MM.1S (cell line): ENCODE measurements at places on chromosomes 4 and X.

- DNase-seq, result no peak
Measured at GRCh38 chrX:37829721-37830120, 17.6 kb downstream of the DYNLT3 start.

DNA sequence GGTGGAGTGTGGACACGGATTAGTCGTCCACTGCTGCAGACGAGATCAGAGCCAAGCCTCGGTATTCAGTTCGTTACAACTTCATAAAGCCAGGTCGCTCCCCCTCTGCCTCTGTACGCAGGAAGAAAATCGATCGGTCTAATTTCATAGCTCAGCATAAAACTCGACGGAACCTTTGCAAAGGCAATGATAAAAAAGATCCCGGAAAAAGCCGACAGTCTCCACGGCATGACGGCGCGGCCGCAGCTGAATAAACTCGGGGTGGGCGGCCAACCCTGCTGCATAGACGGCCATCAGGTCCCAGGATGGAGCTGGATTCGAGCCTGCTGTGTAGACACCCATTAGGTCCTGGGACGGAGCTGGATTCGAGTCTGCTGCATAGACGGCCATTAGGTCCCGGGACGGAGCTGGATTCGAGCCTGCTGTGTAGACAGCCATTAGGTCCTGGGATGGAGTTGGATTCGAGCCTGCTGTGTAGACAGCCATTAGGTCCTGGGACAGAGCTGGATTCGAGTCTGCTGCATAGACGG lies 113.8 kb upstream of the PPP2R3B start:
- no peak for DNase-seq

- no peak for DNase-seq
Measured at GRCh38 chr4:12186526-12186925, 757.8 kb upstream of the HS3ST1 start.

DNA sequence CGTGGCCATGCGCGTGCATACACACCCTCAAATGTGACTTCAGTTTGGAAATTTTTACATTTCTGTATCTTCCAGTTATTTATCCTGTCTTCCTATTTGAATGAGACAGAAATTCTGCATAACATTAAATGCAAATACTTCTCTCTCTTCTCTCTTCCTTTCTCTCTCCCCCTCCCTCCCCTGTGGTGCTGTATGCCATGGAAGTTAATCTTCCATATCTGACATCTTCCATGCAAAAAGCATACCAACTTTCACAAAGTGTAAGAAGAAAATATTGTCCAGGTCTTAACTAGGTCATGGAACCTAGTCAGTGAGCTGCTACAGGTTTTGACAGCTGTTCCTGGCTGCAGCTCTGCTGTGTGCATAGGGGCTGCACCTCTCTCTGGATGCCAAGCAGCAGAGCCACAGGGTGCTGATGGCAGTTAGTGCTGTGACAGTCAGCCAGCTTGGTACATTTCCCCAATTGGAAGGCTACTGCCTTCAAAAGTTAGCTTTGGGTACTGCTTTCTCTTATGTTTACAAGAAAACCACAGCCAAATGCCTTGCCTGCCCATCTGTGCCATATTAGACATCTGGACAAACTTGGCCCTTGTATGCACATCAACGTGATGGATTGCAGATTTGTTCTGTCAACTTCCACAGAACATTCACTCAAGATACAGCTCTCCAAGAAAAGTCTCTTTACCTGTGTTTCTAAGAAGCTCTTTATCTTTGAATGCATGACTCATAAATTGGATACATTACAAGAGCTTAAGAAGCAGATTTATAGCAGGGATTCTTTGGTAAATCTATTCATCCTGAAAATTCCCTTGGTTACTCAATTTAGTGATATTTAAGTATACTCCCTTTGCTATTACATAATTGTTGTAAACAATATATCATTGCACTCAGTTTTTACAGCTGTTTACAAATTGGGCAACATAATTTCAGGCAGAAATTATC lies 623.8 kb downstream of the EPHA5 start:
- DNase-seq, result no peak

DNA sequence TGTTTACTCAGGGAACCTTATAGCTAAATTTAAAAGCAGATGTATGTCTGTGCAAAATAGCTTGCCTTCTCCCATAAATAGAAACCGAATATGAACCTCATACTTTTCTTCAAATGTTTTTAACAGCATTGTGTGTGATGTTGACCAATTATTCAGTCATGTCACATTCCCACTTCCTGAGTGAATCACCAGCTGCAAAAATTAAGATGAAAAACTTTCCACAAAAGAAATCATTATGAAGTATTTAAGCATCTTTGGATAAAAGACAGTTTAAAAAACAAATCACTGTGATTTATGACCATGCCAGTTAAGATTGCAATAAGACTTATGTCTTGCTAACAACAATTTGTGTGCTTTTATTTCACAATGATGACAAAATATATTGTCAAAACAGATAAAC lies 220.1 kb downstream of the PDGFC start:
- DNase-seq, result peak; percentile 27

- no peak for DNase-seq
Measured at GRCh38 chr4:22496165-22496813, 19.6 kb downstream of the ADGRA3 start.

DNA sequence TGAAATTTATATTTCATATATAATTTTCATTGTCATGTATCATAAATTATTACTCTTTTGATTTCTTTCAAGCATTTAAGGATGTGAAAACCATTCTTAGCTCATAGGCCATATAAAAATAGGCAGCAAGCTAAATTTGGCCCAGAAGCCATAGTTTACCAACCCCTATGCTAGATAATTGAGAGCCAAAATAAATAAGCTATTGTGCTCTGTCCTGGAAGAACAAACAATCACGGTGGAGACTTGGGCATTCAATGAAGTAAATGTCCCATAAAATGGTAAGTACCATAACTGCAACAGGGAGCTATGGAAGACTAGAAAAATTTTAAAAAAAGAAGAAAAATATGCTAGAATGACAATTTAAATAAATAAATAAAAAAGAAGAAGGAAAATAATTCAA lies 60.9 kb upstream of the PACRGL start:
- no peak for DNase-seq

DNA sequence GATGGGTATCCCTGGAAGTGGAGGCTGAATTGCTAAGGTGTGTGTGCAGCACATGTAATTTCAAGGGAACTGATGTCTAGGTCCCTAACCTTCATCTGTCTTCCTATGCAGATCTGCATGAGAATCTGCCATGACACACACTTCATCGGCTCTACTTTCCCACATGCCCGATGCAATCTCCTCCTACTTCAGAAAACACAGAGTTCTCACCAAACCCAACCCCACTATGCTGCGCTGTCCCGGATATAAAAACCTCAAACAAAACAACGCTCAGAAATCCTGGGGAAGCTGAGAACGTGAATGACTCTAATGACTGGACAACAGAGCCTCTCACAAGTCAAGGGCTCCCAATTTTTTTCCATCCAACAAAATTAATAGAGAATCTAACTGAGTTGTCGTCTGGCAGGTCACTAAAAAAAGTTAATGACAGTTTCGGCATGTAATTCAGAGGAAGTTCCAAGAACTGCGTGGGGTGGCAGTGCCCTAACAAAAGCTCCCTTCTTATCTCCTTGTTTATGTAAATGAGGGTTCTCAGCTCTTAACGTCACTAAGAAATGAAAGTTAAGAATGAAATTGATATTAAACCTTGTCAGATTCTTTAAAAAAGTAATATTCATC lies 39.0 kb downstream of the STX18 start:
- no peak for DNase-seq

DNA sequence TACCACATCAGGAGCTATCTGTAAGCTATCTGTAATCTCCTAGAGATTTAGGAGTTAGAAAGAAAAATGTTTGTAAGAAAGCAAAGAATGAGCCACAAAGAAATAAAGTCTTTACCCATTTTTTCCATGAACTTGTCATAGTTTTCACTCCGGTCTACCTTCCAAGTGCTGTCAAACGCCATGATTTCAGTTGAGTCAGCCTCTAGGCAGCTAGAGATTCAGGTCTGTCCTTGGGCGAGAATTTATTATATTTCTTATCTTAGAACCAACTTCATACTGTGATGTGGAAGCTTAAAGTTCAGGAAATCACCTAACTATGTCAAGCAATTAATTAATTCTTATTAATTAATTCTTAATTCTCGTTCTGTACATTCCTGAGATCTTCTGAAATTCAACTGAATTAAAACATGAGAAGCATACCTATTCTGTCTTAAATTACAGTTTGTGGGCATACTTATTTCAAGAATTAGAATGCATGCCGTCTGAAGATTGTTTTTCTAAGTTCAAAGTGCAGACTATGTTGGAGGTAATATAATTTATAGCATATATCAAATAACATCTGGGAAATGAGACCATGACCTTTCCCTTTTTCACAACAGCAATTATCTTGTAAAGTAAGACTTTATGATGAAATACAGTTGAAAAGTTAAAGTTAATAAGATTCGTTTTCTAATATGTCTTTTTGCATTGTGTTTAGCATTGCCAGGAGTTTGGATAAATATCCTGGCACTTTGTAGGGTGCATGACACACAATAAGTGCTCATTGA lies at the start of gene FABP2:
FABP2 (minus strand) TSS at position 218 of the 767 bp plus-strand sequence; CDS start at position 182, 36 bp downstream.
- DNase-seq, result no peak

- no peak for DNase-seq
Measured at GRCh38 chrX:119036107-119037029, 36.4 kb upstream of the CT47C1 start.

- no peak for DNase-seq
Measured at GRCh38 chrX:22534643-22535042, 261.9 kb downstream of the CBLL2 start.

- DNase-seq, result no peak
Measured at GRCh38 chr4:151952711-151953254, 192.0 kb upstream of the GATB start.

DNA sequence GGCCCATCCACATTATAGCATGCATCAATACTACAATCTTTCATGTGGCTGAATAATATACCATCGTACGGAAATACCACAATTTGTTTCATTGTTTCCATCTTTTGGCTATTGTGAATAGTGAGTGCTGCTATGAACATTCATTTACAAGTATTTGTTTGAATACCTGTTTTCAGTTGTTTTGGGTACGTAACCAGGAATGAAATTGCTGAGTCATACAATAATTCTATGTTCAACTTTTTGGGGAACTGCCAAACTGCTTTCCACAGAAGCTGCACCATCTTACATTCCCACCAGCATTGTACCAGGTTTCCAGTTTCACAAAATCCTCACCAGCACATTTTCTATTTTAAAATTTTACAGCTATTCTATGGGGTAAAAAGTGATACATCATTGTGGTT lies 28.5 kb upstream of the MANBA start:
- no peak for DNase-seq

DNA sequence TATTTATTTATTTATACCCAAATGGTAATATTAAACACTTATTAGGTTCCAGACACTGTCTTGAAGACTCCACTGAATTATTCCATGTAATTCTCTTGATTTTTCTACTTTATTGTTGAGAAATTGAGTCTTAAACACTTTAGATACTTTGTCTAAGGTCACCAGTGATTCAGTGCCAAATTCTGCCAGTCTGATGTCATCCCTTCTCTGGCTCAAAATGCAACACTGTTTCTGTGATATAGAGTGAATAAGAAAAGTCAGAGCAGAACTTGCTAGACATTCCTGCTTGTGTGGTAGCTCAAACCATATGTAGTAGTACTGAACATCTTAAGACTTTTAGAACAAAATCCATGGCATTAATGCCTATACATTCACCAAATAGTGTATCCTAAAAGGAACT lies 164.3 kb downstream of the GABRB1 start:
- DNase-seq, result no peak
